ENCODE measurements at places on chromosomes 1 and 21.

GRCh38 chr1:29744684-29745490 is 508.6 kb downstream of the PTPRU start:
- no peak for DNase-seq

GRCh38 chr1:223474804-223475203 is 81.6 kb downstream of the CCDC185 start:
- DNase-seq: no peak

GRCh38 chr1:246512230-246512629 is 5.2 kb upstream of the SMYD3 start:
- DNase-seq: no peak

DNA sequence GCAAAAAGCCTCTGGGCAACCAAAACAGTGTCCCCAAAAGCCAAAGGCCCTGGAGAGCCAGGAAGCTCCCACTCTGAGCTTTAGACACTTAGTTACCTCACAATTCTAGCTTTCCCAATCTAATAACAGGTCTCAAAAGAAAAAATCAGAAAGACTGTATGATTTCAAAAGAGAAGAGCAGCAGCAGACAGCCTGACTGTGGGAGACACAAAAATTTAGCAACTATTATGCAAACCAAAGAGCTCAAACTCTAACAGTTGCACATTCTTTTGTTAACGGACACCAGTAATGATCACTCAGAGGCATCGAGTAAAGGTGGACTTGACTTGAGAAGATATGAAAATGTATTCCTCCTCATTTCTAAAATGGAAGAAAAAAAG is 160.1 kb downstream of the SLC45A1 start:
- no peak for DNase-seq

- DNase-seq: no peak
These were observed 646.7 kb downstream of the LTN1 start for GRCh38 chr21:28345934-28346333.

Measured in amygdala (tissue), 56 donors.